ENCODE measurements at places on chromosomes 3 and 15.

DNA sequence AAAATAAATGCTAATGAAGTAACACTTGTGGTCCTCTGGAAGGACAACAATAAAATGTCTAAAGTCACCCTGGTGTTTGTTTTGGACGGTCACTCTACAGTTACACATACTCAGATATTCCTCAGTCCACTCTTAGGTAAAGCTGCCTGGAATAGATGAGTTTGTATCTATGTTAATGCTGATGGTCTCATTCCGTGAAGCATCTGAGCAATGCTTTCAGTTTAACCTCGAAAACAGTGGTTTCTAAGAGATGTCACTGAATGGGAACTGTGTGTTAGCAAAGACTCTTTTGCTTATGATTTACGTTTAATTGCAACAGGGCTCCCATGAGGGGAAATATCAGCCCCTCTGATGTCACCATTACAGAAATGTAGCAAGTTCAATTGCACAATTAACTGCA lies 49.1 kb downstream of the FBN1 start:
- no peaks in the 10 kb centered on the region for H3K27me3 ChIP-seq
- H3K27ac ChIP-seq = no peak overlapping the region
- DNase-seq = no peak
- H3K36me3 ChIP-seq = no peaks in the 10 kb centered on the region
- peaks cover 5% of the 10 kb centered on the region for H3K4me1 ChIP-seq
- no peak overlapping the region for H3K4me3 ChIP-seq

GRCh38 chr15:43100971-43101370 lies 4.9 kb downstream of the UBR1 start:
- H3K36me3 ChIP-seq = peaks cover 23% of the 10 kb centered on the region
- no peak overlapping the region for H3K27ac ChIP-seq
- H3K27me3 ChIP-seq = no peaks in the 10 kb centered on the region

DNA sequence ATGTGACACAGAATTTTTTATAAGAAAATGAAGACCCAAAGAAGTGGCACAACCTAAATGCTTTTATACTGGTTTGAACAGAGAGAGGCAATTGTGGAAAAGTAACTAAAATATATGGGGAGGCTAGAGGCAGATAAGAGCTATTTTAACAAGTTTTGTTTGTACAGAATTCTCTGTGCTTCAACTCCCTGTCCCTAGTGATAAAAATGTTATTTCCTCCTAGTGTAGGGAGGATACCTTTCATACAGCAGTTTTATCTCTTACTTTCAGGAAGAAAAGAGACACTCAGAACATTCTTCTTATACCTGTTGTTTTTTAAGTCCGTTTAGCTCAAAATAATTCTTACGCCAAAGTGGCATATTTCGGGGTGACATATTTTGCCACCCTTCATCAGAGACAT lies 21.2 kb upstream of the ZNF639 start:
- H3K4me1 ChIP-seq = peaks cover 6% of the 10 kb centered on the region
- DNase-seq = no peak
- no peak overlapping the region for H3K4me3 ChIP-seq

DNA sequence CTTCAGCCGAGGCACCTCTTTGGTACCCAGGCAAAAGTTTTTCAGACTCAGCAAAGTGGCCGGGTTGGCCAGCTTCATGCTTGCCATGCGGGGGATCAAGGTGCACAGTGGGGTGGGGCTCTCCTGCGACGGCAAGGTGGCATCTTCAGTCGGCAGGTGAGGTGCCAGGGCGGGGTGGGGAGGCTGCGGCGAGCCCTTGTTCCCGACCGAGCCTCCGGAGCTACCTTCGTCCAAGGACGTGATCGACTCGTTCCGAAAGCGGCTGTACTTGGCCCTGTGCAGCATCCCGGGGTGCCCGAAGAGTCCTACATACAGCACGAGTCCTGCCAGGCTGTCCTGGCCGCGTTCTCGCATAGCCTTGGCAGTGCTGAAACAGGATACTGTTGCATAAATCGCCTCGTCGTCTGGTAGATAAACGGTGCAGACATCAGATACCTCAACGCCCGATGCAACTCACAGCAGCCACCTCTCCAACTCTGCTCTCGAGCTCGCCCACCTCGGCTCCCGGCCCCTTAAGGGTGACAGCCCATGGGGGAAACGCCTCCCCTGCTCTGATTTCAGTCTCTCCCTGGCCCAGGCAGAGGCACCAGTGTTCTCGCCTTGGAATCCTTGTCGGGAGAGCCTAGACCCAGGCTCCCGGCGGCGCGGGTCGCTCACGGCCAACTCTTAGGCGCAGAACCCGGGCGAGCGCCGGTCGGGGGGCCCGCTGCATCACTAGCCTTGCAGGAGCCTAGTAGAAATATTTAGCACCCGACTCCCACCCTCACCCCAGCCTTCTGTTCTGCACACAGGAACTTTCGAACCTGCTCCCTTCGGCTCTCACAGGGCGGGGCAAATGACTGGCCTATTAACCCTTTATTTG lies 826 bp downstream of the SHC4 start:
- H3K27me3 ChIP-seq = peaks cover 47% of the 10 kb centered on the region
- H3K27ac ChIP-seq = no peak overlapping the region
- H3K36me3 ChIP-seq = no peaks in the 10 kb centered on the region
- peak overlapping the region; percentile 74 for H3K4me3 ChIP-seq
- DNase-seq = no peak
- peaks cover 12% of the 10 kb centered on the region for H3K4me1 ChIP-seq

GRCh38 chr3:151171145-151171757 lies 31.8 kb downstream of the GPR171 start:
- no peaks in the 10 kb centered on the region for H3K27me3 ChIP-seq
- no peak overlapping the region for H3K4me3 ChIP-seq
- H3K4me1 ChIP-seq = peaks cover 5% of the 10 kb centered on the region
- no peak for DNase-seq
- H3K36me3 ChIP-seq = no peaks in the 10 kb centered on the region

DNA sequence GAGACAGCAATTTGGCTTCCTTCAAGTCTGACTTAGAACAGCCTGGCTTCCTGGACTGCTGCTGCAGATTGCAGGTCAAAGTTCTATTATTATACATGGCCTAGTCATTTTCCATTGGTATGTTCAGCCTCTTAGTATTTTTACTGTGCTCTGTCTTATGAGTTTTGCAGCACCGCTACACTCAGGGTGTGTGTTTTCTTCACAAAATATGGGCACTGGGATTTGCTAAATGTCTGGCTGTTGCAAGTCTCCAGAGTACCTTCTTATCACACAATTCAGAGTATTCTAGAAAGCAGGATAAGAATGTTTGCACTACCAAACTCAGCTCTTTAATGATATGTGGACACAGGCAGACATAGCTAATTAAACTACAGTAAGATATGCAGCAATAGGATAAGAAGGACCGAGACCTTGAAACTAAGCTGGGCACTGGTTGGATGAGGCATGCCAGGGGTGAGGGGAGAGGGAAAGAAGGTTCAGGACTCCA lies 203.0 kb upstream of the PDZRN3 start:
- H3K36me3 ChIP-seq = no peaks in the 10 kb centered on the region
- H3K27ac ChIP-seq = peak overlapping the region; percentile 43
- DNase-seq = no peak
- no peak overlapping the region for H3K4me3 ChIP-seq

GRCh38 chr15:59116141-59116540 lies 11.2 kb downstream of the CCNB2 start:
- no peak for DNase-seq

- H3K4me3 ChIP-seq = no peak overlapping the region
- H3K4me1 ChIP-seq = no peaks in the 10 kb centered on the region
- H3K27ac ChIP-seq = peak overlapping the region; percentile 30
Observed at GRCh38 chr3:183774631-183775030, 50.7 kb downstream of the MAP6D1 start.

All from progenitor cell of endocrine pancreas (in vitro differentiated cells).